ENCODE measurements at places on chromosomes 5 and 9.
A peak's percentile ranks its signal among the peaks of the same experiment; 100 is the strongest.

DNA sequence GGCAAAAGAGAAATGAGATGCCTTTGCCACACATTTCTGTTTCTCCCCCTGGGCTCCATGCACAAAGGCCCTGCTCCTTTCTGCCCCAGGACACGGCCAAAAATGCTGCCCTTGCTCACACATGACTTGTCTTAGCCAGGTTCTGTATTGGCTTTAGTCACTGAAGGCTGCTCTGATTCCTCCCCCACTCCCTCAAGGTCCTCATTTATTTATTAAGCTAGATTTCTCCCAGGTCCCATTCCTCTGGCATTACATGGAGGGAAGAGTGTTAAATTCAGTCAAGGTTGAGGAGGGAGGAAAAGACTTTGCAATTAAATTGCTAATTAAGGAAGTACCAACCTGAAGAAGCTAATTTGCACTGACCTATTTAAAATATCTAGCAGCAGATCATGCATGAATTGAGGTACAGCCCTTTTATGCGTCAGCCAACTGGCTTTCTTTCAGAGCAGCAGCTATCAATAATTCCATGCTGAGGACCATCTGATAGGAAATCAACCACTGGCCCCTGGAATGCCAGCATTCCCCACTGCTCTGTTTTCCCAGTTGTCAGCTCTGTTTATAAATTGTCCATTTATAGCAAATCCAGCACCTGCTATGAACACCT, 81.2 kb upstream of the MAP3K1 start:
- no peak for DNase-seq

DNA sequence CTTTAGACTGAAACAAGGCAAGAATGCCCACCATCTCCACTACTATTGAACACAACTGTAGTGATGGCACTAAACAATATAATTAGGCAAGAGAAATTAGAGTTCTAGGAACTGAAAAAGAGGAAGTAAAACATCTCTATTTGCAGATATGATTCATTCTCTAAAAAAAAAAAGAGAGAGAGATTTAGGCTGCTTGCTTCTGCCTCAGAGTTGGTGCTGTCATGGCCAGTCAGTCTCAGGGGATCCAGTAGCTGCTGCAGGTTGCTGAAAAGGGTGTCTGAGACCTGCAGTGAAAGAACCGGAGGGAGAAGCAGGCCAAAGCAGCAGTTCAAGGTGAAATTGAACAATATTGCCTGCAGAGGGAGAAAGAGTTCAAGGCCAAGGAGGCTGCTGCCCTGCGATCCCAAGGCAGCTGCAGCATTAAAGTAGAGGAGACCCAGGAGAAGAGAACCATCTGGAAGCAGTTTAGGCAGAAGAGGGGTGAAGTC, 72.5 kb downstream of the AP3B1 start:
- peak; percentile 82 for DNase-seq

GRCh38 chr9:36547598-36547997, 25.1 kb upstream of the MELK start:
- no peak for DNase-seq

GRCh38 chr5:36066540-36067210, at the start of gene UGT3A2:
Gene UGT3A2 (minus strand): TSS chr5:36066882. CDS start chr5:36066789, 93 bp downstream.
- no peak for DNase-seq

- DNase-seq, result no peak
Measured at GRCh38 chr5:135487037-135487395, 34.9 kb upstream of the TIFAB start.

DNA sequence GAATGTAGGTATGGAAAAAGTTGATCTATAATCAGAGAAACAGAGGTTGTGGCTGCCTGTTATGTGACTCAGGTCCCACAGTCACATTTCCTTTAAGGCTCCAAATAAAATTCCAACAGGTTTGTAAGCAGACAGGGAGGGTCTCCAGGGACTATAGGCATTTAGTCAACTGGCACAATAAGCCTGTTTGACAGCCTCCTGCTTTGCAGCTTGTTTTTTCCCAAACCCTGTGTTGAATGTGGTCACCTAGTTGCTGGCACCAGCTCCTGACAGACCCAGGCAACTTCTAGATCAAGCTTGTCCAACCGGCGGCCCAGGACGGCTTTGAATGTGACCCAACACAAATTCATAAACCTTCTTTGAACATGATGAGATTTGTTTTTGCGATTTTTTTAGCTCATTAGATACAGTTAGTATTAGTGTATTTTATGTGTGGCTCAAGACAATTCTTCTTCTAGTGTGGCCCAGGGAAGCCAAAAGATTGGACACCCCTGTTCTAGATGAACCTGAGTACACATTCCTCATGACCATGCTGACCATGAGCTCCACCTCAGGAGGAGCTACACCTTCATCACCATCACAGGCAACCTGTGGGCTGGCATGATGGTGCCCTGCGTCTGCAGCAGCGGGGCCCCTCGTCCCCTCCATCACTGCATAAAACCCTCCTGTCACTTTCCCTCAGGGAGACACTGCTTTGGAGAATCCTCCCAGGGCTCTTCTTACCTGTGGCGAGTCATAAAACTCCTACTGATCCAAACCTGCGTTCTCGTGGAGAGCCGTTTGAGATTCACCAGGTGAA, 15.7 kb upstream of the GRHPR start:
- no peak for DNase-seq

DNA sequence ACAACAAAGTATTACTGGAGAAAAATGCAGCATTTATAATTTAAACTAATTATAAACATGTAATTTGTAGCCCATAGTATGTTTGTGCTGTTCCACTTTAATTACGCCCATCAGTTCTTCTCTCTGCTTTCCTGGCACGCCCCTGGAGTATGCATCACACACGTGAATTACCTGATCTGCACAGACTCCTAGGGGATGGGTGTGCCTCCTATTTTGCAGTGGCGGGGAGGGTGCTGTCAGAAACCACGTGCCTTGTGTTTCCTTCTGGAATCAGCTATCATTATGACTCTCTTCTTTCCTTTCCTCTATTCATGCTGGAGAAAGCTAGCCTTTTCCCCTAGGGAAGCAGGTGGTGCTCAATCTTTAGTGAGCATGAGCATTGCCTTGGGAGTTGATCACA, 43.3 kb downstream of the RPS23 start:
- no peak for DNase-seq

GRCh38 chr9:119343059-119343990, 25.9 kb downstream of the BRINP1 start:
- DNase-seq, result no peak

Data from inflammatory macrophage treated with lipopolysaccharide for 4 hours (primary cell).